ENCODE measurements at places on chromosomes 1 and 21. TPM values are rescaled to one million over a fixed set of nuclear protein-coding genes. Genes with fewer than 3 reads are reported as not detected.

PWP2 gene
- 4.8 TPM for total RNA-seq

PTGFRN gene
- total RNA-seq: 27.0 TPM

CCDC185 gene
- total RNA-seq: not detected

GOLT1A gene
- total RNA-seq: not detected

KCNE1 gene
- total RNA-seq: not detected

OVAAL gene
- total RNA-seq: not detected

SPATA21 gene
- total RNA-seq: not detected

KLF17 gene
- not detected for total RNA-seq

HECTD3 gene
- 21.2 TPM for total RNA-seq

Data from epithelial cell of alveolus of lung (primary cell).